Effector CD8-positive, alpha-beta T cell (primary cell): ENCODE measurements at places on chromosomes 13 and 19.

DNA sequence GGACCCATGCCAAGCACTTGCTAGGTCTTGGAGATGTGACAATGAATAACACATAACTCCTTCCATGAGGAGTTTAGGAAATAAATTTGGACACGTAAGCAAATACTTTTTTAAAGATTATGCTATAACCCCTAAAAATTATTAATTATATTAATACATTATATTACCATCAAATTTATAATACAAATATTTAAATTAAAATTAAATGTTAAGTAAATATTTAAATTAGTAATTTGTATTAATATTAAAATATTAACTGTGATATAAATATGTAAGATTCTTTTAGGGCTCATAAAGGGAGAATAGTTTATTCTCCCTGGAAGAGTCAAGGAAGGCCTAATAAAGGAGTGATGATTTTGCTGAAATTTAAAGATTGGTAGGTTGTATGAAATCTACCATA, 121.1 kb downstream of the RAP2A start:
- DNase-seq: no peak

GRCh38 chr13:32587811-32588170, 1.5 kb downstream of the PDS5B start:
- no peak for DNase-seq

GRCh38 chr13:28601581-28601980, 57.3 kb upstream of the POMP start:
- DNase-seq: no peak

DNA sequence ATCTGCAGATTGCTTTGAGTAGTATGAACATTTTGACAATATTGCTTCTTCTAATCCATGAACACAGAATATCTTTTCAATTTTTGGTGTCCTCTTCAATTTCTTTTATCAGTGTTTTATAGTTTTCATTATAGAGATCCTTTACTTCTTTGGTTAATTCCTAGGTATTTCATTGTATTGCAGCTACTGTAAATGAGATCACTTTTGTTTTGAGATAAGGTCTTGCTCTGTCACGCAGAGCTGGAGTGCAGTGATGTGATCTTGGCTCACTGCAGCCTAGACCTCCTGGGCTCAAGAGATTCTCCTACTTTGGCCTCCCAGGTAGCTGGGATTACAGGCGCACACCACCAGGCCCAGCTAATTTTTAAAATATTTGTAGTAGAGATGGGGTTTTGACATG, 9.8 kb downstream of the CYP2A7 start:
- no peak for DNase-seq

GRCh38 chr13:91360246-91360751, 12.8 kb downstream of the MIR17HG start:
- no peak for DNase-seq

DNA sequence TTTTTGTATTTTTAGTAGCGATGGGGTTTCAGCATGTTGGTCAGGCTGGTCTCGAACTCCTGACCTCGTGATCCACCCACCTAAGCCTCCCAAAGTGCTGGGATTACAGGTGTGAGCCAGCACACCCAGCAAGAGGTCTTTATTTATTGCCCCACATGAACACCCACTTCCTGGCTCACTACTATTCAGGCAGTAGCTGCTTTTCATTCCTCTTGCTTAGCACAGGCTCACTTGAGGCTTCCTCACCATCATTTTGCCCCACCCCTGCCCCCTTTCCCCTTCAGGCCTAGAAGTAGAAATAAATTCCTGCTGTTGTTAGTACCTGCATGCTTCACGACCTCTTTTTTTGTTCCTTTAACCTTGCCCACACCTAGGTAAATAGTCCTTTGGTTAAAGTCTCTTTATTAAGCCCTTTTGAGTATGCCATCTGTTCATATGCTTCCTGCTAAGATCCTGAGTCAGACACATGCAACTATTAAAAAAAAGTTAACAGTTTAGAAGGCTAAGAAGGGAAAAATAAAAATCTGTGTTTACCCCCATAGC, 33.5 kb upstream of the ITM2B start:
- DNase-seq: no peak

GRCh38 chr19:18450021-18450930, 12.3 kb upstream of the ISYNA1 start:
- DNase-seq: no peak

- no peak for DNase-seq
Observed at GRCh38 chr19:2219726-2220125, 16.4 kb downstream of the PLEKHJ1 start.

- DNase-seq: peak; percentile 23
Observed at GRCh38 chr13:51797664-51798488, 6.1 kb downstream of the DHRS12 start.

- DNase-seq: no peak
Observed at GRCh38 chr19:58544591-58545285, 874 bp downstream of the TRIM28 start.

DNA sequence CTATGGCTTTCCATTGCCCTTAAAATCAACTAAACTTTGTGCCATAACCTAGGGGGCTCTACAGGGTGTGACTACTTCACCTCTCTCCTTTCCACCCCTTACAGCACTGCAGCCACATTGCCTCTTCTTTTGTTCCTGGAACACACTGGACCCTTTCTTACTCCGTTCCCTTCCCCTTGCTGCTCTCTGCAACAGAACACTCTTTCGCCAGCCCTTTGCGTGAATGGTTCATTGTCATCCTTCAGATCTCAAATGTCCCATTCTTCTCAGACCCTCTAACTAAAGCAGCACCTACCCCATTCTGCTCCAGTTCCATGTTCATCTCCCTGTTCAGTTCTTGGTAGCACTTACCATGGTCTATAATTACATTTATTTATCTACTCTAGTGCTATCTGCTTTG, 208.3 kb downstream of the OXGR1 start:
- DNase-seq: no peak

- DNase-seq: no peak
Observed at GRCh38 chr19:9913237-9914000, 22.9 kb downstream of the OLFM2 start.

GRCh38 chr13:29210676-29211075, 384.8 kb downstream of the SLC7A1 start:
- DNase-seq: no peak

- DNase-seq: no peak
Observed at GRCh38 chr19:16363133-16363851, 38.7 kb downstream of the KLF2 start.

GRCh38 chr19:45615795-45616703, 14.0 kb upstream of the GPR4 start:
- DNase-seq: peak; percentile 60

GRCh38 chr19:13629687-13630357, 123.5 kb upstream of the CACNA1A start:
- DNase-seq: no peak

- no peak for DNase-seq
Observed at GRCh38 chr19:791567-792305, 5.5 kb upstream of the PTBP1 start.

DNA sequence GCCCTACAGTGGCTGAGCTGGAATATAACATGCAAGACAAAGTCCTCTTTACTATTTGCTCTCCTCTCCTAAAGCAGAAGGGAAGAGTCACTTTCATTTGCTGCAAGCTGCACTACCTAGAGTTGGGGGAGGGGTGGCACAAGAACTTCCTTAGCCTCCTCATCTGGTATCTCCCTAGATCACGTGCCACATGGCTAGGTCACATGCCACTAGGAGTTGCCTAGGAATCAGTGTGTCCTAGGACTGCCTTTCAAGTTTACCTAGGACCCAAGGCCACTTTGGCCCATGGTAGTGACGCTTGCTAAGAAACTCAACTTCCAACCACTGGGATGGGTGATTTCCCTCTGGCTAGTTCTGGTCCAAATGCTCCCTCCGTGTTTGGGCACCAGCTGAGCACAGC, 625.2 kb downstream of the DIAPH3 start:
- no peak for DNase-seq

GRCh38 chr13:93227878-93228642, 1.5 kb downstream of the GPC6 start:
- no peak for DNase-seq

GRCh38 chr13:44837250-44837649, 152.0 kb downstream of the NUFIP1 start:
- no peak for DNase-seq

DNA sequence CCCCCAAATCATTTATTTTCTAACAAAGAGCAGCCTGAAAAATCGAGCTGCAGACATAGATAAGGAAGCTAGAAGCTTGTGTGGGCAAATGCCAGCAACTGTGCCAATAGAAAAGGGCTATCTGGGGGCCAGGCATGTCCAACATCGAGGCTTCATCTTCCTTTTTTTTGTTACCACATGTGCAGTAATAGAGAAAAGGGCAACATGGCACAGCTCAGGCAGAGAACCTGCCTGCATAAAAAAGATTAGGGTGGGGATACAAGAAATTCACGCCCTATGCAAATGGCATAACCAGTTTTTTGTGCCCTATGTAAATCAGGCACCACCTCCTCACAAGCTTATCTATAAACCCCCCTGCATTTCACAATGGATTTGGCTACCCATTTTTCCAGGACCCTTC, 60.4 kb upstream of the ABCC4 start:
- DNase-seq: no peak

- no peak for DNase-seq
Observed at GRCh38 chr19:30637926-30638325, 265.7 kb downstream of the ZNF536 start.

DNA sequence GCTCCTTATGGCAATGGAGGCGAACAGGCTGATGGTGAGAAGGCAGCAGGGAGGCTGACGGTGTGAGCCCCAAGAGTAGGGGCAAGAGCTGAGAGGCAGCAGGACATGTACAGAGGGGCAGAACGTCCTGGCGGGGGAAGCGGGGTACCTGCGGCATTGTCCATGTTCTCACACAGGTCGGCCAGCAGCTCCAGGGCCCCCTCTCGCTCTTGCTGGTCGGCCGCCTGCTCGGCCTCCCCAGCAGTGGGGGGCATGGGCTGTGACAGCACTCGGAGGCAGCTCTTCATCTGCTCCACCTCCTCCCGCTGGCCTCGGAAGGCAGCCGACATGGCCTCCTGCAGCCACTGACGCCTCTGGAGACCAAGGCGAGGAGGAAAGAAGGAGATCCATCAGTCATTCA, 2.4 kb downstream of the HSPBP1 start:
- DNase-seq: no peak

GRCh38 chr13:75725736-75726135, 89.6 kb downstream of the LMO7 start:
- no peak for DNase-seq
